Hippocampal formation (tissue), 2 donors: ENCODE measurements at places on chromosomes 3 and 15.
A peak's percentile ranks its signal among the peaks of the same experiment; 100 is the strongest.

DNA sequence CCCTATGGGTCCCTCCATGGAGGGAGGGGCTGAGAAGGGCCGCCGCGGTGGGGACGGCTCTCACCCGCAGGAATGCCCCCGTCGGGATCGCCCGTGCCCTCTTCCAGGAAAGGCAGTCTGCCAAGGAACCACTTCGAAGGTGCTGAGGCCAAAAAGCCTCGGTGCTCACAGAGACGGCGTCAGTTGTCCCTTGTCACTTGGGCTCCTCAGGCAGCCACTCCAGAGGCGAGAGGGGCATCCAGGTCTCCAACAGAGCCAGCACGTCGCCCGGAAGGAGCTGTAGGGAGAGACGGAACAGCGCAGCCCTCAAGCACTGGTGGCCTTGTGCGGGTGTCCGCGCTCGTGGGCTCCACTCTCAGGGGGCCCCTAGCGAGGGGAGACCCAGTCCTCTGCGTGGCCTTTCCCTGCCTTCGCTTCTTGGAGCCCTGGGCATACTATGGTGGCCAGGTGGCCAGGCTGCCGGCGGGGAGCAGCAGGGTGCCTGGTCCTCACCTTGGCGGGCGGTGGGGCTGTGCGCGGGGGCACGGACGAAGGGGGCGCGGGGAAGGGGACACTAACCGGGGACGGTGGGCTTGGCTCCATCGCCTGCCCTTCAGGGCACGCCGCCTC, 994 bp downstream of the MESP1 start:
- DNase-seq = no peak

DNA sequence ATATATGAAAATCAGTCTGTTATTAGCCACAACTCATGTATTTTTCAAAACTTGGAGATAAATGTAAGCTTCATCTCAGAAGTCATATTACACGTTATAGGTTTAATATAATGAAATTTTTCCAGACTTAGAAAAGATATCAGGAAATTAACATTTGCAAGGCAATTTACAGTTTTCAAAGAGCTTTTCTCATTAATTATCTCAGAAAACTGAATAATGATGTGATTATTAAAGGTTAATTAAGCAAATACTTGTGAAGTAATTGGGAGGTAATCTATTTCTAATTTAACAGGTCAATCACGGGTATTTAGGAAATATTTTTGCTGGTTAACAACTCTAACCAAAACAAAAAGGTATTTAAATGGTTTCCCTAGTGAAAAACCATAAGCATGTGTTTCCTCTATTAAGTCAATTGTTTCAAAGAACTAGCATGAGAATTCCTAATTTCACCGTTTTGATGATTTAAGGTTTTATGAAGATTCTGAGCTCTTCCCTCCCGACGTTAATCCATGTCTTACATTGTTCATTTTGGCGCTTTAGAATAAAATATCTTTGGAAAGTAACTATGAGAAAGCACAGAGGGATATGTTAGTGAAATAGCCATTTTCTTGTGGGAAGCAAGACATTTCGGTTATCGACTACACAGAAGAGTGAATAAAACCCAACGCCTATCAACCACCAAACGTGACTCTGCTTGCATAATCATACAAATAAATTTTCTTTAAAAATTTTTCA, 1.5 kb upstream of the NEO1 start:
- DNase-seq = no peak

DNA sequence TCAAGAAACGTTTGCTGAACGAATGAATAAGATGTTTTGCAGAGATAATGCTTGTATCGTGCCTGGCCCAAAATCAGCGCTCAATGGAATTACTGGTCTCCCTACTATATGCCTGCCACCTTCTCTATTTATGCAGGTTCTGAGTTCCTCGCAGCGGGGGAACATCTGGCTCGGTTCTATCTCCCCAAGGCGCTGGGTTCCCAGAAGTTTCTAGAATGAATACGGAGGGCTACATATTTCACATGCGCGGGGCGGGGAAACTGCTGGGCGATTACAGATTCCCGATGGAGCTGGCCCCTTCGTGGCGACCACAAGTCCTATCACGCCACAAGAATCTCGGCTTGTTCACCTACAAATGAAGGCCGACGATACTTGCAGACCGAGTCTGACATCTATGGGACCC, 411 bp upstream of the EIF2B5 start:
- no peak for DNase-seq

DNA sequence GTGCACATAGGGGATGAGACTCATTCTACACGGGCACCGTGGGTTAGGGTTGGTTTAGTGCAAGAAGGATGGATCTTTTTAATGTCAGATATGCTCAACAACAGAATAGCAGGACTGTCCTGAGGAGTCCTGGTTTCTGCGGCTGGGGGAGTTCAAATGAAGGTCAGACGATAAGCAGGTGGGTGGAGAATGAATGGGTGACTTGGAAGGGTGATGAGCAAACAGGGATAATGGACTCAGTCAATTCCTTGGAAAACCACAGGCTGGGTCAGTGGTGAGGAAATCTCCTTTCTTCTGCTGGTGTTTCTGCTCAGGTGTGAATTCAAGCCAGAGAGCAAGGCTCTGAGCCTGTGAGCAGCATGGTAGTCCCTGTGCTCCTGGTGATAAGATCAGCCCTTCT, 59.9 kb downstream of the MESD start:
- DNase-seq = no peak

- no peak for DNase-seq
Measured at GRCh38 chr3:188380722-188381121, 226.8 kb downstream of the LPP start.

GRCh38 chr15:70545526-70545925, 217.8 kb downstream of the UACA start:
- no peak for DNase-seq

- DNase-seq = no peak
Measured at GRCh38 chr15:89665449-89666181, 10.3 kb upstream of the KIF7 start.

GRCh38 chr15:70172566-70173225, 75.0 kb upstream of the TLE3 start:
- no peak for DNase-seq

DNA sequence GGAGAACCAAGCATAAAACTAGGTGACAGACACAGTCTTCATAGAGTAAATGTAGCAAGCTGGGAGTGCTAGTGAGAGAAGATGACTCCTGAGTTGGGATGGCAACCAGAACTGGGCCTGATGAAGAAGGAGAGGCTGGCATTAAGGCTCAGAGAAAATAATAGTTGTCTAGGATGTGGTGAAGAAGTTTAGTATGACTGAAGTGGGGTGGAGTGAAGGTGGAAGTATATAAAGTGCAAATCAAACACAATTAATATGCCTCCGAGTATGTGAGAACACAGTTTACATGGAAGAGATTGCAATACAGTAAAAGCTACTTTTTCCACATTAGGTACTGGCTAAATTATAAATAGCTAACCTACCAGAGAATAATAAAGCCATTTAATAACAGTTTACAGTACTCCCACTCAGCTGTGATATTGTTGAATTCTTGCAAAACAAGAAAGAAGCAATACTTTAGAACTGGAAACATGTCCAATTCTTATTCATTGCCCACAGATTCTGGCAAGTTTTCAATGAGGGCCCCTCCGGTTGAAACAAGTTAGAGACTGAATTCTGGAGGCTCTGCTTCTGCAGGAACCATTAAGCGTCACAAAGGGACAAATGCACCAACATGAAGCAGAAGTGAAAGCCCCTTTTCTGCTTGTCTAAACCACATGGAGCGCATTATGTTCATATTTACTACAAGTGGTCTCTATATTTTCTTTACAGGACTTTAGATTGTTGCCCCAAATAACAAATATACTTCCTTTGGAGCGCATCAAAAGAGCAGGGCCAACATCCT, 243.7 kb downstream of the SLC9A9 start:
- DNase-seq = no peak

DNA sequence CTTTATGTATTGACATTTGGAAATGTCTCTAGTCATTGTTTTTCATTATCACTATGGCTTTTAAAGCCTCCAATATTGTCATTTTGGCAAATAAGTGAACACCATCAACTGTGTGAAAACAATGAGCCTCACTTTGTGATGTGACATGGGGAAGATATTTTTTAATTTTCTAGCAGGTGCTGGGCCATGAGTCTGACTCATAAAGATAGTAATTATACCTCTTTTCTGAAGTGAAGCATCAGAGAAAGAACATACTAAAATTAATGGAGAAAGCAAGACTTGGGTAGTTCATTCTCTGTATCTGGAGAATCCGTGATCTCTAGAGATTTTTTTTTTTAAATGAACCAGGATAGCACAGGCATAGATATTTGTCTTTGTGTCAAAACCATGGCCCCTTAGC, 100.8 kb downstream of the CCNL1 start:
- DNase-seq = no peak

DNA sequence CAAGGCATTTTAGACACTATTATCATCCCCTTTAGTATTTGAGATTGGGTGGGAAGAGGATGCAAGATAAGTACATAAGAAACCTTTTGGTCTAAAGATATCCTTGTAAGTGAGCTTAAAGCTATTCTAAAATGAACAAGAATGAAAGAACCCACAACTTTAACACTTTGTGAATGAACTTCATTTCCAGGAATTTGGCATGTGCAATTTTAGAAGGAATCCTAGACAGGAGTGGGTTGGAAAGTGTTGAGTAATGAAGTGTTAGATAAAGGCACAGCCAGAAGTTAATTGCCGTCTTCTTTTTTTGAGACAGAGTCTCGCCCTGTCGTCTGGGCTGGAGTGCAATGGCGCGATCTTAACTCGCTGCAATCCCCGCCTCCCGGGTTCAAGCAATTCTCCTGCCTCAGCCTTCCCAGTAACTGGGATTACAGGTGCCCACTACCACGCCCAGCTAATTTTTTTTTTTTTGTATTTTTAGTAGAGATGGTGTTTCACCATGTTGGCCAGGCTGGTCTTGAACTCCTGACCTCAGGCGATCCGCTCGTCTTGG, 13.2 kb upstream of the TEX9 start:
- DNase-seq = no peak

- no peak for DNase-seq
Measured at GRCh38 chr15:71152542-71152941, 37.3 kb downstream of the THSD4 start.

DNA sequence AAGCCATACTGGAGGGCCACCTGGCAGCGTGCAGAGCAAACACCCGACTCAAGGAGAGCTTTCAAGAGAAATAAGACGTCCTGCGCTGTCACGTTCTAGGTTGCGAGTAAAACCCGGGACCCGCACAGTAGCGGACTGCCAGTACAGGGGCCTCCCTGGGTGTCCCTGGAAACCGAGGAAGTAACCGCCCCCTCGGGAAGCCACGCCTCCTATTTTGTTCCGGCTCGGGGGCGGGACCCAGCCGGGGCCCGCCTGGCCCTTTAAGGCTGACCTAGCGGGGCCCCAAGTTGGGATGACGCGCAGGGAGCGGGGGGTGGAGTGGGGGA, 218 bp upstream of the MAPKAPK3 start:
- DNase-seq = peak; percentile 82

- no peak for DNase-seq
Measured at GRCh38 chr3:100844063-100844936, 135.0 kb downstream of the TFG start.

DNA sequence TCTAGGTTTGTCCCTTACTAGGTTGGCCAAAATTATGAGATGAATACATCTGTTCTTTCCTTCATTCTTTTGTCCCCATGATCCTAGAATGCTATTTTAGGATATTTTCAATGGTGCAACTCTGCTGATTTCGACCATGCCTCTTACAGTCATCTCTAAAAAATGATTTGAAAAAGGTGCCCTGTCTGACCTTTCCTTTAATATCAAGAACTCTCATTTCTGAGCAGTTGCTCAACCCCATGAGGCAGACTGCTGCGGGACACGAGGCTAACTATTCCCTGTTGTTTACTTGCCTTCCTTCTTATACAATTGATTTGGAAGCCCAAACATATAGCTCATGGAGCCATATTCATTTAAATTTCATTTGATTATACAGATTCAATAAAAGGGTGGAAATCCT, 14.6 kb downstream of the PLSCR2 start:
- no peak for DNase-seq

- DNase-seq = peak; percentile 72
Measured at GRCh38 chr3:125055913-125056745, at the start of gene HEG1. HEG1 (minus strand) TSS chr3:125055997; CDS start chr3:125055890, 107 bp downstream.

GRCh38 chr3:140449413-140450256, 228.2 kb upstream of the TRIM42 start:
- DNase-seq = no peak

GRCh38 chr3:192516820-192517219, 210.5 kb downstream of the FGF12 start:
- no peak for DNase-seq

GRCh38 chr3:64397573-64397972, 172.3 kb upstream of the PRICKLE2 start:
- DNase-seq = no peak

- DNase-seq = no peak
Measured at GRCh38 chr3:171586274-171586673, 126.1 kb upstream of the TNIK start.

DNA sequence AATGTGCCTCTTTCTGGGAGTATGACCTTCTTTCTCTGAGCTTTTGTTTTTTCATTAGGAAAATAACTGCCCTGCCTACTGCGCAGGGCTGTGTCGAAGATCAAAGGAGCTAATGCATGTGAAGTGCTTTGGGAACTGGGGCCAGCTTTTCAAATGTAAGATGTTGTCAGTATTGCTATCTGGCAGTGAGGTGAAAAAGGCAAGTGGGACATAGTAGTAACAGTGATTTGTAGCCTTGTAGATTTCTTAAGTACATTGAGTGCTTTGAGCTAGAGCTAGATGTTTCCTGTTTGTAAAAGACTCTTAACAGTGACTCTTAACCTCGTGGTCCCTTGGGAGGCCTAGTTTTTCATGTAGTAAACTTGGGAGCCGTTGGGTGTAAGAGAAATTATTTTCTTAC, 126.5 kb downstream of the ECT2 start:
- DNase-seq = no peak

DNA sequence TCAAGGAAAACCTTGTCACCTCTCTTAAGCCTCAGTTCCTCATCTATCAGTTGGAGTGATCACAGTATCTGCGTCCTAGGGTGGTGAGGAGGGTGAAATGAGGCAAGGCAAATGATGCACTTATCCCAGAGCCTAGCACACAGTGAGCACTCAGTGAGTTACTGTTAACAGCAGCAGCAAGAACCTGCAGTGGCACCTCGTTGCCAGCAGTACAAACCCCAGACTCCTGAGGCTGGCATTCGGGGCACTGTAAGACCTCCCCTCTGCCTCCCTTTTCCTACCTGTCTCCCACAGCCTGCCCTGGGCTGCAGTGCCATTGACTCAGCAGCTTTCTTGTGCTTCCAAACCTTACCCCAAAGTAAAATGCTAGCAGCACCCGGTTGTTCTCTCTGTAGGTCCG, 82.9 kb upstream of the EIF1B start:
- no peak for DNase-seq

DNA sequence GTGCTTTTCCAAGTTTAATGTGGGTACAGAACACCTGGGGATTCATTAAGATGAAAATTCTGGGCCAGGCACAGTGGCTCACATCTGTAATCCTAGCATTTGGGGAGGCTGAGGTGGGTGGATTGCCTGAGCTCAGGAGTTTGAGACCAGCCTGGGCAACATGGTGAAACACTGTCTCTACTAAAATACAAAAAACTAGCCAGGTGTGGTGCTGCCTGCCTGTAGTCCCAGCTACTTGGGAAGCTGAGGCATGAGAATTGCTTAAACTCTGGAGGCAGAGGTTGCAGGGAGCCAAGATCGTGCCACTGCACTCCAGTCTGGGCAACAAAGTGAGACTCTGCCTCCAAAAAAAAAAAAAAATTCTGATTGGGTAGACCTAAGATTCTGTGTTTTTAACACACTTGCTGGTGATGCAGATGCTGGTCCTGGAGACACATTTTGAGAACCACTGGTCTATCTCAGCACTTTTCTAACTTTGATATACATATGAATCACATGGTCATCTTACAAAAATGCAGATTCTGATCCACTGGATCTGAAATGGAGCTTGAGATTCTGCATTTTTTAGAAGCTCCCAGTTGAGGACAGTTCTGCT, 223.8 kb upstream of the SATB1 start:
- DNase-seq = no peak
